ENCODE measurements at places on chromosomes 2 and 18.

DNA sequence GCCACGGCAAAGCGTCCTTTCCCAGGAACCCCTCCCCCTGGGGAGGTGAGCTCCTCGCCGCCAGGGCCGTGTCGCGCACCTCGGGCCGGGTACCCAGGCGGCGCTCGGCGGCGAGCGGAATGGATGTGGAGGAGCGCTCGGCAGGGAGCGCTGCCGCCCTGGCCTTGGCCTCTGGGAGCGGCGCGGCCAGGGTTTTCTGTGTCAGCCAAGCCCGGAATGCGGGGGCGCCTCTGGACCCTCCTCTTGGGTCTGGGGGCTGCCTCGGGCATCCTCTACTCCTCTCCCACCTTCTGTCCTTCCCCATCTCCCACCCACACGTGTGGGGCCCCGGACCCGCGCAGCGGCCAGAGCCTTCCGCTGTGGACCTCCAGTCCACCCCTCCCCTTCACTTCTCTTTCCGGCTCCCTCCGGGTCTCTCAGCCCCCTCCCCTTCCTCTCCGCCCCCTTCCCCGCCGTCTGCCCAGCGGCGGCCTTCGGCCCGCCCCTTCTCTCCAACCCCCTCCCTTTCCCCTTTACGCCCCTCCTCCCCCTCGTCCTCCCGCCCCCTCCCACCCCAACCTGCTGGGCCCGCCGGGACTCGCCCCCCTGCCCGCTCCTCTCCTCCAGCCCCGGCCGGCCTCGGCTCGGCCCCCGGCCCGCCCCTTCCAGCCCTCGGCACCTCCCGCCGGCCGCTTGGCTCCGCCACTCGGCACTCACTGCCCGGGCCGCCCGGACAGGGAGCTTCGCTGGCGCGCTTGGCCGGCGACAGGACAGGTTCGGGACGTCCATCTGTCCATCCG lies at the start of gene MERTK:
MERTK (plus strand) TSS at position 684 of the 779 bp plus-strand sequence. CDS start 129 bp downstream, outside the sequence.
- peak; percentile 71 for DNase-seq

DNA sequence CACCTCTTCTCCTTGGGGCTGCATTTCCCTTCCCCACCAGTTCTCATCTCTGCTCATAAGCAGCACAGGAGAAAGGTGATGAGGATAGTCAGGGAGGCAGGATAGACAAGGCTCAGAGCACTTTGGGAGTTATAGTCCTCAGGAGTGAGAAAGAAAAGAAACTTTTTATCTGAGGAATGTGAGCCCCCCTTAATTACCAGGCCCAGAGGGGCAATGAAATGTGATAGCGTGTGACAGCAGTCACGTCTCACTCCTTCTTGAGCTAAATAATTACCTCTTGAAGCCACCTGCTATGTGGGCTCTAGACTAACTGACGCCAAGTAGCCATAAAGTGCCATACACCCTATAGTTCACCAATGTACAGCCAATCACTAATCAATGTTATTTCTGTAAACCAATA lies 105.8 kb downstream of the SPP2 start:
- DNase-seq = no peak

DNA sequence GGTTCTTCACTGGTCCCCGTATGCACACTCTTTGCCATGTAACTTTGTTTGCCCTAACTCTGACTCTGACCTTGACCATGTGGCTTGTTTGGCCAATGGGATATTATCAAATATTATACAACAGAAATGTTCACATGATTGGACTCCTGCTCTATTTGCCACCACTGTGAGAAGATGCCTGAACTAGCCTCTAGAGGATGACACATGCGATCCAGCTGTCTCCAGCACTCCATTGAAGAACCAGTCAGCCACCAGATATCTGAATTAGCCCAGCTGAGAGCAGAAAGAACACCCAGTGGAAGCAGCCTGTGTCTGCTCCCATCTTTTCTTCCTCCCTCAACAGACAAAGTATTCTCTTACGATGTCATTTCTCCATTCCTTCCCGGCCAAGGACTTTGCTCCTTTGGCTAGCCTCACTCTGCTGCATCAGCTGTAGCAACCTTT lies 412.1 kb downstream of the IRS1 start:
- DNase-seq = no peak

DNA sequence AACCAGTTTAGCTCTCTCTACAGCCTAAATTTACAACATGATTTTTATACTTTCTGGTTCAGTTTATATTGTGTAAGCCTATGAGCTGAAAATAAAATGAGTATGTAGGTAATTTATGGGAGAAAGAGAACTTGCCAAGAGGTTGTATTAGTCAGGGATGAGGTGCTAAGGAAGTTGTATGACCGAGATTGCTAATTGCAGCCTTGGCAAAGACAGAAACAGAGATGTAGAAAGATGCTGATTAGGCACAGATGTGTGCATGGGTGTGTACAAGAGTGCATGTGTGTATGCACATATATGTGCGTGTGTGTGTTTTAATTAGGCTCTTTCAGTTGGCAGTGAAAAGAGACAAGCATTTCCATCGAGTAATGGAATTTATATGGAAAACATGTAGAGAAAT lies 213.9 kb downstream of the FBXO15 start:
- DNase-seq = no peak

GRCh38 chr2:239206042-239206441 lies 194.8 kb downstream of the HDAC4 start:
- no peak for DNase-seq

DNA sequence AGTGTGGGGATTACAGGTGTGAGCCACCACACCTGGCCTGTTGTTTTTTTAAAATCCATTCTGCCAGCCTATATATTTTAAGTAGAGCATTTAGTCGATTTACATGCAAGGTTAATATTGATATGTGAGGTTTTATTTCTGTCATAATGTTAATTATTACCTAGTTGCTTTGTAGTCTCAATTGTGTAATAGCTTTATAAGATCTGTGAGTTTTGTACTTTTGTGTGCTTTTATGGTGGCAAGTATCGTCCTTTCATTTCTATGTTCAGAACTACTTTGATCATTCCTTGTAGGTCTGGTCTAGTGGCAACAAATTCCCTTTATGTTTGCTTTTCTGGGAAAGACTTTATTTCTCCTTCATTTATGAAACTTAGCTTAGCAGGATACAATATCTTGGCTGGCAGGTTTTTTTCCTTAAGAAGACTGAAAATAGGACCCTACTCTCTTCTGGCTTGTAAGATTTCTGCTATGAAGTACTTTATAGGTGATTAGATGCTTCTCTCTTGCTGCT lies 51.0 kb upstream of the FAM117B start:
- DNase-seq = no peak

DNA sequence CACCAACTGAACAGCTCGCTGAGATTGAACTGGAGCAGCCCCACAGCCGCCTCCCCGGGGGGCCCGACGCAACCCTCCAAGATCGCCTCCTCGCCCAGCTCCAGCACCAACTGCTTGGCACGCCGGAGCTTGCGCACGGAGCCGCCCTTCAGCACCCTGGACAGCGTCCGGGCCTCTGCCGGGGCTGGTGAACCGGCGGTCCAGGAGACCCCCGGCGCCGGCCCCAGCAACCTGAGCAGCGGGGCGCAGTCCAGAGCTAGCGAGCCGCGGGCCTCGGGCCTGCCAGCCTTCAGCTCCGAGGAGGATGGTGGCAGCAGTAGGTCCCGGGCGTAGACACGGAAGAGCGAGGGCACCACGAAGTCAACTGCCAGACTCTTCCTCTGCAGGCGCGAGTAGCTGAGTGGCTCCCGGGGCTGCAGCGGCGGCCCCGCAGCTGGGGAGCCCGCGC lies 1.2 kb downstream of the ALK start:
- no peak for DNase-seq

GRCh38 chr2:206164261-206164862 lies 4.7 kb downstream of the EEF1B2 start:
- peak; percentile 64 for DNase-seq

DNA sequence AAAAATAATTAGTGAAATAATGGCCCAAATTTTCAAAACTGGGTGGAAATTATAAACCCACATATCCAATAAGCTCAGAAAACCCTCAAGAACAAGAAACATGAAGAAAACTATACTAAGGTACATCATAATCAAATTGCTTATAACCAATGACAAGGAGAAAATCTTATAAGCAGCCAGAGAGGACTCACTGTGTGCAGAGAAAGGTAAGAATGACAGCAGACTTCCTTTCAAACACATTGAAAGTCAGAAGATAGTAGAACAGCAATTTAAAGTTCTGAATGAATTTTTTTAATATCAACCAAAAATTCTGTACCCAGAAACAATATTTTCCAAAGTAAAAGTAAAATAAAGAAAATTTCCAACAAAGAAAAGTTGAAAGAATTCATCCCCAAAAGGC lies 197.7 kb upstream of the RAB12 start:
- DNase-seq = no peak

DNA sequence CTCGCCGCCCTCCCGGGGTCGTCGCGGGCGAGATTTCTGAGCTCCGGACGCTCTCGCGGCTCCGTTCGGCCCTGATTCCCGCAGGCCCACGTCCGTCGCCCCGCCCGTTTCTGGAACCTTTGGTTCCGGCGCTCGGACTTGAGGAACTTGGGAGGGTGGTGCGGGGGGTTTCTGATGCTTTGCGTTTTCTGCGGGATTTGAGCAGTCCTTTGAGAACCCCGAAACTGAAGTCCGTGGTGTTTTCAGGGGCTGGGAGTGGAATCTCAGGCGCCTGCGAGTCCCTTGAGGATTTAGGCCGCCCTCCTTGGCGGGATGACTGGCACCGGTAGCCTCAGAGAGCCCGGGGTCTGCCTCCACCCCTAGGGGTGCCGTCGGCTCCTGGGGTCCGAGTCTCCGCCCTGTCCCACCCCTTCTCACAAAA lies 336 bp downstream of the THNSL2 start:
- no peak for DNase-seq
